Esophagus squamous epithelium (tissue), 5 donors: ENCODE measurements at places on chromosomes 7 and 10.

GRCh38 chr10:103598654-103599115, 105.2 kb downstream of the NEURL1 start:
- no peak for DNase-seq

GRCh38 chr10:14658331-14659127, 116.2 kb downstream of the FAM107B start:
- no peak for DNase-seq

DNA sequence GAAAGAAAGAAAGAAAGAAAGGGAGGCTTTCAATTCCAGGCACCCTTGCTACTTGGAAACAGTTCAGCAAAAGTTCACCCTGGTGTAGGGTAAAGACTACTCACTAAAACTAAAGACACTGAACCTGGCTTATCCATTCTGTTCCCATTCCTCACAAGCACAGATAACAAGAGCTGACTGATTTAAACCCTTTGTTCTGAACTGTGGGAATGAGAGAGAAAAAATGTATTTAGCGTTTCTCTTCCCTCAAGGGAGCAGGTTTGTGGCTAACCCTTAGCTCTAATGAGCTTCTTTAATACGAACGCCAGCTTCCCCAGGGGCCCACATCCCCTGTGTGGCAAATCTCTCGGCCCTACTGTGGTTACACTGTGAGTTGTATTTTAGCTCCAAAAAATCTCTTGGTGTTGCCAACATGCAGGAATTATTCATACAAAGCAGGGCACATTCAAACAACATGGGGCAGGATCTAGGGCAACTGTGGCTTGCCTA, 23.3 kb downstream of the PRTFDC1 start:
- DNase-seq: no peak

GRCh38 chr10:130232166-130233034, 96.2 kb downstream of the GLRX3 start:
- no peak for DNase-seq

- no peak for DNase-seq
Measured at GRCh38 chr7:98133181-98133580, 26.5 kb downstream of the LMTK2 start.

DNA sequence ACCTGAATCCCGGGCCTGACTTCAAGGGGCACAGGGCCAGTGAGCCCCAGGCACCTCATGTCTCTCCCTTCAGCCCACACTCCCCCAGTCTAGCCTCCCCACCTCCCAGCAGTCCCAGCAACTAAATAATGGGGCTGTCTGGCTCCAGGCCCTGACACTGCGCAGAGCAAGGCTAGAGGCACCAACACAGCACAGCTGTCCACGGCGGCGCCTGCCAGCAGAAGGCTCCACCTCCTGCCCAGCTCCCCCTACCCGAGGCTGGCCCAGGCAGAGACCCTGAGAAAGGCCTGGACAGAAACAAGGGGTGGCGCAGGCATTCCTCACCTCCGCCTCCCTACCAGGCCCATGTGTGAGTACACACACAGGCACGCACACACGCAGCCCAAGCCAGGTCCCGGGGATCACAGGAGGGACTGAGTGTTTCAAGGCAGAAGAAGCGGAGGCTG, 6.1 kb downstream of the KCNH2 start:
- DNase-seq: no peak

- no peak for DNase-seq
Measured at GRCh38 chr10:12972146-12972545, 29.4 kb downstream of the CCDC3 start.

DNA sequence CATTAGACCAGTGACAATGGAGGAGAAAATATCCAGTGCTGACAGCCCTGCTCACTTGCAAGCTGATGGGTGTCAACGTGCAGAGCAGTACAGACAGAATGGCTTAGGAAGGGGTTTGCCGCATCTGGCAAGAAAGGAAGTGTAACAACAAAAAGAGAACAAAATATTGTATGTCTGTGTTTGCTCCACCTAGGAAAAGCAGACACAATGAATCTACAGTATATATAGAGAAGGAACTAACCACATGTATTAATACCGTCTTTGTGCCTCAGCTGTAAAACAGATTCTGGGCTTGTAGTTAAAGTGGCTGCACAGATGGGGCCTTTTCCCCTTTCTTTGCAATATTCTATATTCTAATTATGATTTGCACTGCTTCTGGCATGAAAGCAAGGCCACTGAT, 281.1 kb upstream of the MEOX2 start:
- no peak for DNase-seq

DNA sequence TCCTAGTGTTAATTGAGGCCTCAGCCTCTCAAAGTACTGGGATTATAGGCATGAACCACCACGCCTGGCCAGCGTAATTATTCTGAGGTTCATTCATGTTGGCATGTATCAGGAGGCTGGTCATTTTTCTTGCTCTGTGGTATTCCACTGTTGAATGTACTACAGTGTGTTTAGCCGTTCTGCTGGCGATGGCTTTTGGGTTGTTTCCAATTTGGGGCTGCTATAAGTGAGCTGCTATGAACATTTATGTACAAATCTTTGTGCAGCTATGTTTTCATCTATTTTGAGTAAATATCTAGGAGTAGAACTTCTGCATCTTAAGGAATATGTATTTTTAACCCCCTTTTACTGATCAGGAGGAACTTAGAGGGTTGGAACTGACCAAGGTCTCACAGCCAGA, 145.8 kb downstream of the AUTS2 start:
- DNase-seq: no peak
